ENCODE measurements at places on chromosomes 3 and 15.

DNA sequence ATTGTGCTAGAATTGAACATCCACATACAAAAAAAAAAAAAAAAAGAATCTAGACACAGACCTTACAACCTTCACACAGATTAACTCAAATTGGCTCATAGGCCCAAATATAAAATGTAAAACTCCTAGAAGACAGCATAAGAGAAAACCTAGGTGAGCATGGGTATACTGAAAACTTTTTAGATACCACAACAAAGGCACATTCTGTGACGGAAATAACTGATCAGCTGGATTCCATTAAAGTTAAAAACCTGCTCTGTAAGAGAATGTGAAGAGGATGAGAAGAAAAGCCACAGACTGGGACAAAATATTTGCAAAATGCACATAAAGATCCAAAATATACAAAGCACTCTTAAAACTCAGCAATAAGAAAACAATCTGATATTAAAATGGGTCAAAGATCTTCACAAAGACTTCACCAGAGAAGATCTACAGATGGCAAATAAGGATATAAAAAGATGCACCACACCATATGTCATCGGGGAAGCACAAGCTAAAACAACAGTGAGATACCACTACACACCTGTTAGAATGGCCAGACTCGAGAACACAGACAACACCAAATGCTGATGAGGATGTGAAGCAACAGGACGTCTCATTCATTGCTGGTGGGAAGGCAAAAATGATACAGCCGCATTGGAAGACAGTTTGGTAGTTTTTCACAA lies 167.9 kb downstream of the PDE8A start:
- DNase-seq: no peak

- DNase-seq: no peak
Measured at GRCh38 chr3:59981377-59981776, 931.6 kb upstream of the CFAP20DC start.

GRCh38 chr3:107487490-107487889 lies 35.3 kb upstream of the BBX start:
- DNase-seq: no peak

DNA sequence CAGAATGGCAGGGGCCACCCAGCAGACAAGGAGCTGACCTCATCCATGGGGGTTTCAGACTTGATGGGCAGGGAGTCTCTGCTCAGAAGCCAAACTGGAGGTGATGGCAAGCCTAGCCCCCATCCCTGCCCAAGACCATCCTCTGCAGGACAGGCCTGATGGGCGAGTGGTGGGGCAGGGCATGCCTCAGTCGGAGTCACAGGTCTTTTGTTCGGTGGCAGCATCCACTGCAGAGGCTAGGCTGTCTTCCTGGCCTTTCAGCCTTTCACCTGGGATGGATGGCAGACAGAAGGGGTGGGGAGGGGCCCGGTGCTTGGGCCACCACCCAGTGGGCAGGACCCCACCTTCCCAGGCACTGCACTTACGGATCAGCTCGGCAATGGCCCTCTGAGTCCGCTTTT lies 44.4 kb downstream of the PTH1R start:
- DNase-seq: no peak

- DNase-seq: no peak
Measured at GRCh38 chr3:57778494-57778893, 22.4 kb downstream of the SLMAP start.

GRCh38 chr3:11381141-11381540 lies 108.9 kb downstream of the ATG7 start:
- DNase-seq: no peak

- DNase-seq: no peak
Measured at GRCh38 chr3:112048911-112049310, 14.4 kb downstream of the TMPRSS7 start.

- DNase-seq: peak; percentile 21
Measured at GRCh38 chr3:127254033-127254644, 33.7 kb downstream of the PRR20G start.

- DNase-seq: no peak
Measured at GRCh38 chr3:84946240-84946639, 12.5 kb upstream of the CADM2 start.

GRCh38 chr3:121436641-121437040 lies 109.1 kb downstream of the POLQ start:
- DNase-seq: no peak

DNA sequence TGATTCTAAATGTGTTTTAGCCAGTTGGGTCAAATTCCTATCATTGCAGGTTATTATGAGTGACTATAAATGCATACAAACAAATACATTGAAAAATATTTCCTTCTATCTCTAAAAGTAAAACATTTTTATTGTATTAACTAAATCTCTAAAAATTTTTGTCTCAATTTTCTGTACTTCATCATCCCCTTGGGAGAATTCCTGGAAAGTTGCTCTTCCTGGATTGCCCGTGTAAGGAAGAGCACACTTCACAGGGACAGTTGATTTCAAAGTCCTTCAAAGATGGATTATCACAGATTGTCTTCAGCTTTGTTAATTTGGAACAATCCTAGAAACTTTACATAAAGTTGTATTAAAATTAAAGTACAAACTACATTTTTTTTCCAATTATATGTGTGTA lies 595.6 kb downstream of the ROBO1 start:
- no peak for DNase-seq

- no peak for DNase-seq
Measured at GRCh38 chr15:65339920-65340319, 35.4 kb downstream of the RNU5B-1 start.

DNA sequence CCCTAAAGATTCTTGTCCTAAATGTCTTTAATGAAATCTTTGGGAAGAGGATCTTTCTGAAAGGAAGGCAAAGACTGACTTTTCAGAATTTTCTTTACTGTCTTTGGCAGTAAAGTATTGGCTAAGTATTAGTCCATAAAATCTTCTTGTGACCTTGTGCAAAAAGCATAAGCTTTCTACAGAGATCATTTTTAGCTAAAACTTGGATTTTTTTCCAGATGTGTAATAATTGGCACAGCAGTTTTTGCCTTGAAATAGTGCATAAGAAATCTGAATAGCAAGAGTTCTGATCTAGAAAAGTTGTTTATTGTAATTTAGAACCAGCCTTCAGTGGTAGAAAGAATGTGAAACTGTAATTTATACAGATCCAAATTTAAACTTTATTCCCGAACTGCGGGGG lies 122.8 kb upstream of the CGNL1 start:
- no peak for DNase-seq

DNA sequence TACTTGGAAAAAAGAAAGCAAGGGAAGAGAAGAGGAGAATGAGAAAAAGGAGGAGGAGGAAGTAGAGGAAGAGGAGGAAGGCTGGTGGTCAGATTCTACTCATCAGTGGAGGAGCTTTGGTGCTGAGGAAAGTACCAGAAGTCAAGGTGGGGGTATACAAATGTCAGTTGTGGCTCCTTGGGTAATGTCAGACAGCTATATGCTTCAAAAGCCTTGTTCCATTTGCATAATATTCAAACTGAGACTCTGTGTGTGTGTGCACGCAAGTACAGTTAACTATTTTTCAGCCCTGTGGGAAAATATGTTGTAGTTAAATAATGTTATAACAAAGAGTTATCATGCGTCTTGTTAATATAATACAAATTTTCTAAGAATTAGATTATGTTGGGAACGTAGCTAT lies 609.7 kb downstream of the PDCD6IP start:
- no peak for DNase-seq

DNA sequence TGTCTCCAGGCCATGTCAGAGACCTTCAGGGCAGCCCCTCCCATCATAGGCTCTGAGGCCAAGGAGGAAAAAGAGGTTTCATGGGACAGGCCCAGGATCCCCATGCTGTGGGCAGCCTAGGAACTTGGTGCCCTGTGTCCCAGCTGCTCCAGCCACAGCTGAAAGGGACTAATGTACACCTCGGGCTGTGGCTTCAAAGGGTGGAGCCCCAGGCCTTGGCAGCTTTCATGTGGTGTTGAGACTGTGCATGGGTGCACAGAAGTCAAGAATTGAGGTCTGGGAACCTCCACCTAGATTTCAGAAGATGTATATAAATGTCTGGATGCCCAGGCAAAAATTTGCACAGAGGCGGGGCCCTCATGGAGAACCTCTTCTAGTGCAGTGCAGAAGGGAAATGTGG lies 6.6 kb upstream of the SSR3 start:
- no peak for DNase-seq

GRCh38 chr3:170726976-170727661 lies 141.2 kb upstream of the SLC7A14 start:
- no peak for DNase-seq

- no peak for DNase-seq
Measured at GRCh38 chr3:130857336-130858026, 36.4 kb upstream of the ATP2C1 start.

DNA sequence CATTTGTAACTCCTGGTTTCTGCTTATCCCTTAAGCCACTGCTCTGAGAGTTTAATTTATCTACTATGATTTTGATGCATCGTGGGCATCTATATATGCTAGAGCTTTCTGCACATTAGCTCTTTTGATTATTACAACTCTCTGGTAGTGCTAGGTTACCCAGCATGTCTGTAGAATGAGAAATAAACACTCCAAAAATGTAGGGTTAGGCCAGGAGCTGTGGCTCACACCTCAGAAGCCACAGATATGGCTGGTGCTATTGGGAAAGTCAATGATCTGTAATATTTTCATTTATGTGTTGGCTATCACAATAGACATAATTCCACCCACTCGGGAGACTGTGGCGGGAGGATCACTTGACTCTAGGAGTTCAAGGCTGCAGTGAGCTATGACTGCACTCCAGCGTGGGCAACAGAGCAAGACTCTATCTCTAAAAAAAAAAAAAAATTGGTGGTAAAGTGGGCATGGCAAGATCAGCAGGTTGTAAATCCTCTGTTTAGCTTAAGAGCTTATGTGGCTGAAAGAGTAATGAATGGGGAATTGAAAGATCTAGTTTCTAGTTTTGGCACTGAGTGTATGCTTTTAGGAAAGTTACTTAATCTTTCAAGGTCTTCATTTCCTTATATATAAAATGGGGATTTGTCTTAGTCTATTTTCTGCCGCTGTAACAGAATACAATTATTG lies 6.3 kb downstream of the TIGIT start:
- no peak for DNase-seq

GRCh38 chr15:52101542-52102323 lies 10.8 kb downstream of the BCL2L10 start:
- DNase-seq: no peak

DNA sequence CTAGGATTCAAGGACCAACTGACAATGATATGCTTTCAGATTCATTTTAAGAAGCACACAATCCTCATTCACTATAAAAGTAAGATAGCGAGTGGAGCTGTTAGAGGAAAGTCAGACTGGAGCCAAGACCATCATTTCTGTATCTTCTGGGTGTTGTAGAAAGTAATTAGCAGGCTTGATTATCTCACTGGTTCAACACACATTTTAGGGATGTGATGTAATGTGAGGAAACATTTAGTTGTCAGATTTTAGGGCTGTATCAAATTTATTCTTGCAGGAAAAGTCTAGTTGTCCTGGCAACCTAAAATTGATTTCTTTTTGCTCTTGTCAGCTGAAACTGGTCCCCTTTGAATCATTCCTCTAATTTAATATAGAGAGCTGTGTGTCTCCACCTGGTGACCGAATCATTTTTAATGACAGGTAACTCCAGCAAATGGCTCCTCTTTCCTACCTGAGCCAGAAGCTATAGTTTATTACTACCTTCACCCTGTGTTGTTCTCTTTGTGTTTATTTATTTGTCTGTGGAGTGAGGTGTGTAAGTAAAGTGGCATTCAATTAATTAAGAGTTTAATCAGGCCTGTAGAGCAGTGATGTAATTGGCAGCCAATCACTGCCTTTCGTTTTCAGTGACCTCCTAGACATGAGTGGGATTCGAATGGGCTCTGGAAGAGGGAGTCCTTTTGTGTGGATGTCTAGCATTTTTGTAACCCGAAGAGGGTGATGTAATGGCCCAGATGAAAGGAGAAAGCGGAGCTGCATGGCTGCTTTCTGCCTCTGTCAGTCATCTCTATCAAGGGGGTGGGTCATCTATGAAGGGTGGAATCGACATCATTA lies 125.8 kb downstream of the LPP start:
- no peak for DNase-seq

- no peak for DNase-seq
Measured at GRCh38 chr3:100740207-100740606, 30.9 kb downstream of the TFG start.

DNA sequence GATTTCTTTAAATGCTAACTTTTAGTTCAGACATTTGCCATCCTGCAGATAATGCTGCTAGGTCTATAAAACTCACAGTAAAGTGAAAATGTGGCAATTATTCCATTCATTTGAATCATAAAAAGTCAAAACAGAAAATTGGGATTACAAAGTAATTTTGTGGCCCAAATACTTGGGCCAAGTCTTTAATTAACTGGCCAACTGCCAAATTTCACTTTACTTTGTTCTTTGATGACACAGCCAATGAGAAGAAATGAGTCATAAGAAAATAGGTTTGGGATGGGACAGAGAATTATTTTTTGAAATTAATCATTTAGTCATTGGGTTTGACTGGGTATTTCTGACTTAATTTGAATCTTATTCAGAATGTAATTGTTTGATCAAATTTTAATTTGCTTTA lies 89.8 kb upstream of the SLC2A2 start:
- no peak for DNase-seq

DNA sequence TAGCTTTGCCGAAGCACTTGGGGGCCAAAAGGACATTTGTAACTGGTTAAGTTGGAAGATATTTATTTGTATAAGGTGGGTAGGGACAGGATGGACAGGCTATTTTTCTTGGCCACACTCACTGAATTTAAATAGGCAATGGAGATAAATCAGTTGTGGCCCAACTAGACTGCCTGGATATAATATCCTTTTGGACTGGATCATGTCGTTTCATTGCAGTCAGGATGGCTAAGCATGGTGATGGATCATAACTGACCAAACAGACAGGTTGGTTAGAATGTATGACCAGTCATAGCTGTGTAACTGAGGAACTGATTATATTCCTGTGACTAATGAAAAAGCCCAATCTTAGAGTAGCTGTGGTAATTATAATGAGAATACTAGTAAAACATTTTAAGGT lies 284.0 kb downstream of the LPP start:
- no peak for DNase-seq

DNA sequence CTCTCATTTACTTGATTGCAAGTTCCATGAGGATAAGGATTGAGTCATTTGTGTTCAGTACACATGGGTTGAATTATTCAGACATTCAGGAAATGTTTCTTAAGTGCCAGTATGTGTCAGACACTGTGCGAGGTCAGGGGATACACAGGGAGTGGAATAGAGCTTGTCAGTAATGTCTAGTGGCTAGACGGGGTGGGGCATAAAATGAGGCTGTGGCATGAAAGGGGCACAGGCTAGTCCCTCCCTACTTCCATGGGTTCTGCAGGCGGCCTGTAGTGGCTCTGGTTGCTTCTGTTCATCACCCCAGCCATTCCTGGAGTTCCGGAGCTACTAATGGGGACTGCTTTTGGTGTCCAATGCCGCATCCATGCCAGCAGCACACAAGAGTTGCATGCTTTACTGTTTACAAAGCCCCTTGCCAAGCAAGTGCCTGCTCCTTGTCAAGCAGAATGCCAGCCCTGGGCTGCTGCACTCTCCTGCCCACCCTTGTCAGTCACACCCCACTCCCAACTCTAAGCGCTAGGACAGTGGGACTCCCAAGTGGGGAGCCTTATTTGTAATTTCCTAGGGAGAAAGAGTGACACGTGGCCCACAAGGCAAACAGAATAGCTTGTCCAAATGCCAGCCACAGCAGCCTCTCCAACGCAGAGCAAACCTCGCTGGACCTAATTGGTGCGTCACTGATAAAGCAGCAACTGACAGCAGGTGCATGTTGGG lies 70.8 kb downstream of the RAB11A start:
- no peak for DNase-seq

- DNase-seq: no peak
Measured at GRCh38 chr15:28107111-28107903, 8.2 kb upstream of the OCA2 start.

Measured in activated CD8-positive, alpha-beta memory T cell treated with anti-CD3 and anti-CD28 coated beads, Interleukin-2, amount 10 ng/mL, durations not matched to agents 7 days and 5 days (primary cell).